ENCODE measurements at places on chromosomes 13 and 19.

DNA sequence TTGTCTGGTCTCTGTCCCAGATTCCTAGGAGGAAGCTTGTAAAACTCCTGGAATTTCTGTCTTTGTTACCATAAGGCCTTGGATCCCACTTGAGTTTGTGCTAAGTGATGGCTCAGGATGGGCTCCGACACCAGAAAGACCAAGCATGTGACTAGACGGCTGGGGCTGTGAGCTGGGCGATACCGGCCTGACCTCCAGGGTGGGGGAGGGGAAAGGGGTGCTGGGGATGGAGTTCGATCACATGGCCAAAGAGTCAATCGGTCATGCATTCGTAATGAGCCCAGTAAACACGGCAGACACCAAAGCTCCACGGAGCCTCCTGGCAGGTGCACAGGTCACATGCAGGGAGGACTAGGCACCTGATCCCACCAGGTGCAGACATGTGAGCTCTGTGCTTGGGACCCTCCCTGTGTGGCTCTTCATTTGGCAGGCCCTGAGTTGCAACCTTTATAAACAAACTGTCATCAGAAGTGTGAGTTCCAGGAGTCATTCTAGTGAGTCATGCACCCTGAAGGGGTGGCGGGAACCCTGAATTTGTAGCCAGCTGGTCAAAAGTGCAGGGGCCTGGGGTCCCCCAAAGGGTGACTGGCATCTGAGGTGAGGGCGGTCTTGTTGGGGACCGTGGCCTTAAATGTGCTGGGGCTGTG, 27.1 kb downstream of the ELAVL1 start:
- DNase-seq: no peak

DNA sequence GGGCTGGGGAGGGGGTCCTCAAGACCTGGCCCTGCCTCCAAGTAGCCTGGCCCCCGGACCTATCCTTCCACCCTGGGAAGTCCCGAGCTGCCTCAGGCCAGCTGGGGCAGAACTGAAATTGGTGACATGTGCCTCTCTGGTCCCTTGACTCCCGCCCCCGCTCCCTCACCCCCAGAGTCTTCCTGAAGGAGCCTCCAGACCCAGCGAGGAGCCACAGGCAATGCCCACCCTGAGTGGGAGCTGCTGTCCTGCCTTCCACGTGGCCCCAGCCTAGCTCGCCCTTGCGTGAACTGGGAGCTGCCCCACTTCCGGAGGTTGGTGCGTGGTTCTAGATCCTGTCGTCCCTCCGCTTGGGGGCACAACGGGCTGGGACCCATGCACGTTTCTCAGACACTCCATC, 34.6 kb downstream of the CEBPA start:
- no peak for DNase-seq

GRCh38 chr19:51001515-51001914, at the start of gene KLK8:
Gene KLK8 (minus strand): TSS chr19:51001604. CDS start chr19:51001167, 437 bp downstream.
- no peak for DNase-seq

DNA sequence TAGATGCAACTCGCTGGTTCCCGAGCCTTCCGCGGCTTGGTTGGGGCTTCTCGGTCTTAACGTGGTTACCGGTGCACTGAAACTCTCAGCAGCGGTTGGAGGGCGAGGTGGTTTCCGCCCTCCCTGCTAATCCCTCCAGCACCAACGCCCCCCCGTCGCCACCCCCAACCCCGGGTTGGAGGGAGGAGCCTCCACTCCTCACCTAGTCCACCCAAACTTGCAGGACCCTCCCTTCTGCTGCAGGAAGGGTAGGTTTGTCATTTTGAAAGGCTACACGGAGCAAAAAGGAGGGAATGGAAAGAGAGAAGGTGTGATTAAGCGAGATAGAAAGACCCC, 465.0 kb downstream of the ITGBL1 start:
- no peak for DNase-seq
